ENCODE measurements at places on chromosomes 12 and 14.

- DNase-seq, result peak; percentile 29
Observed at GRCh38 chr12:7017870-7018349, 366 bp downstream of the LPCAT3 start.

DNA sequence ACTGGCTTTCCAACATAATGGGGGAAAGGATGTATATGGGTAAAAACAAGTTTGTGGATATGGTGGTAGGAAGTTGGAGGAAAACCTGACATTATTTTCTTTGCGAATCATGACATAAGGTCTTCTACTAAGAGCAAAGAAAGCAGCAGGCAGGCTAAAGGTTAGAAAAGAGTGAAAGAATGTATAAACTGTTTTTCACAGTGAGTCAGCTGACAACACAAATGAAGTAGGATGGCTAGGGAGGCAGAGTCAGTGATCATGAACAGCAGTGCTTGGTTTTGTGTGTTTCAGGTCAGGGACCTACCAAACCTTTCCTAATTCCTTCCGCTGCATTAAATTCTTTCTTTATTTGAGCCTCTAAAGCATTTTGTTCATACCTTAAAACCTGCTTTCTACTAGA lies 46.3 kb upstream of the CATSPERB start:
- DNase-seq, result no peak

GRCh38 chr14:48690349-48690748 lies 895.8 kb downstream of the RPS29 start:
- no peak for DNase-seq

DNA sequence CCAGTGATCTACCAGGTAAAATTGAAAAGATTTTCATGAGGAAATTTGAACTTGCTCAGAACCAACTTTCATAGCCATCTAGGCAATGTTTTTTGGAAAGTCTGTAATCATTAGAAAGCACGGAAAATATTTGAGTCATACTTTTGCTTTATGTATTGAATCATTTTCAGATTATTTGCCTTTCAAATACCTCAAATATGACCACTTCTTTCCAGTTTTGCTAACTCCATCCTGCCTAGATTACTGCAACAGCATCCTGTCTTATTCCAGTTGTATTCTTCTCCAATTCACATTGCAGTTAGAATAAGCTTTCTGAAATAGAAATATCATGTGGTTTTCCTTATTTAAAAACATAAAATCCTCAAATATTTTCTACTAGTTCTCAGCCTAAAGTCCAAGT lies 239.8 kb upstream of the FAR2 start:
- no peak for DNase-seq

GRCh38 chr12:132287391-132288238 lies 41.8 kb downstream of the GALNT9 start:
- no peak for DNase-seq

DNA sequence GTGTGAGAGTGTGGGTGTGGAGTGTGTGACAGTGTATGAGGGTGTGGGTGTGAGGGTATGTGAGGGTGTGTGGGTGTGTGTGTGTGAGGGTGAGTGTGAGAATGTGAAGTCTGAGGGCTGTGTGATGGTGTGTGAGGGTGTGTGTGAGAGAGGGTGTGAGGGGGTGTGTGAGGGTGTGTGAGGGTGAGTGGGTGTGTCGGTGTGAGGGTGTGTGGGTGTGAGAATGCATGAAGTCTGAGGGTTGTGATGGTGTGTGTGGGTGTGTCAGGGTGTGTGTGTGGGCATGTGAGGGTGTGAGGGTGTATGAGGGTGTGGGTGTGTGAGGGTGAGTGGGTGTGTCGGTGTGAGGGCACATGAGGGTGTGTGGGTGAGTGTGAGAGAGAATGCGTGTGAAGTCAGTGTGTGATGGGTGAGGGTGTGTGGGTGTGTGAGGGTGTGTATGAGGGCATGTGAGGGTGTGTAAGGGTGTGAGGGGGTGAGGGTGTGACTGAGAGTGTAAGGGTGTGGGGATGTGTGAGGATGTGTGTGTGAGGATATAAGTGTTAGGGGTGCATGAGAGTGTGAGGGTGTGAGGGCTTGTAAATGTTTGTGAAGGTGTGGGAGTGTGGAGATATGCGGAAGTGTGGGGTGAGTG lies 36.4 kb downstream of the TMEM121 start:
- no peak for DNase-seq

- DNase-seq, result no peak
Observed at GRCh38 chr14:90184571-90185266, 71.6 kb upstream of the PSMC1 start.

GRCh38 chr14:68266998-68267397 lies 447.4 kb downstream of the RAD51B start:
- no peak for DNase-seq

GRCh38 chr14:22872833-22873520 lies 1.4 kb downstream of the LRP10 start:
- DNase-seq, result no peak

DNA sequence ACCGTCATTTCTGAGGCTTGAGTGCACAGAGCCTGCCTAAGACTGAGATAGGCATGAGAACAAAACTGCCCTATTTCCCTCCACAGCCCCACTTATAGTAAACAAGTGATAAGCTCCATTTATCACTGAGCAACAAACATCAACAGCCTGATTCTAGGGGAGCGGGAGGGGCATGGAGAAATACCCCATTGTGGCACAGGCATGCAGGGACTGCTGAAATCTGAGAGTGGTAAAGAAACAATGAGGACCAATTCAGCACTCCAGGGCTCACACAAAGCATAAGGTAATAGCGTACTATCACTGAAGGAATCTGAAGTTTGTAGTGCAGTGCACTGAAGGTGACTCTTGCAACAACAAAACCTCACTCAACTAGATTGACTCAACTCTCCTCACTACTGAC lies 186.7 kb downstream of the ANO2 start:
- no peak for DNase-seq

- no peak for DNase-seq
Observed at GRCh38 chr12:89278169-89278568, 74.1 kb downstream of the DUSP6 start.

- no peak for DNase-seq
Observed at GRCh38 chr14:59103396-59103795, 85.1 kb upstream of the DAAM1 start.

DNA sequence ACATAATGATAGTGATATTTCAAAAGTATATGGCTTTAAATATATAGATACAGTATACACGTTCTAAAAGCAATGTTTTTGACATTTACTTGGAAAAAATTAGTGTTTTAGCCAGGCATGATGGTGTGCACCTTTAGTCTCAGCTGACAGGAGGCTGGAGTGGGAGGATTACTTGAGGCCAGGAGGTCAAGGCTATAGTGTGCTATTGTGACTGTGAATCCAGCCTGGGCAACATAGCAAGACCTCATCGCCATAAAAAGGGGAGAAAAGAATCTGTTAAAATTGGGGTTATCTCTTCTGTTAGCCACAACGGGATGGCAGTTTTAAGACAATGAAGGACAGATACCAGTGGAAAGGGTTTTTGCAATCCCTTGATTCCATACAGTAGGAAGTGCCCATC lies 95.2 kb downstream of the PLEKHA5 start:
- no peak for DNase-seq

DNA sequence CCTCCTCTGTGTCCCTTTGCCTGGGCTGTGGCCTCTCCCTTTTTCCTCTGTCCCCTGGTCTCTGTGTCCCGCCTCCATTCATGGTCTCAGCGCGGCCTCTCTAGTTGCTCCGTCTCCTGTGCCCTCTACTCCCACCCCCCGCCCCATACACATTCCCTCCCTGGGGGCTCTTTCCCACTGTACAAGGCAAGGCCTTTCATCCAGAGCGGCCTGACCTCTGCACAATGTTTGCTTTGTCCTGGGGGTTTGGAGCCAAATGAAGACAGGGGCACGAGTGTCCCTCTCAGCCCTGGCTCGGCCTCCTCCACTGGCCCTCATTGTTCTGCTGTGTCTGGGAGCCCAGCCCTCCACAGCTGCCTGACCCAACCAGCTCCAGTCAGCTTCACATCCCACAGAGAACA lies 678.6 kb downstream of the BCL11B start:
- no peak for DNase-seq

DNA sequence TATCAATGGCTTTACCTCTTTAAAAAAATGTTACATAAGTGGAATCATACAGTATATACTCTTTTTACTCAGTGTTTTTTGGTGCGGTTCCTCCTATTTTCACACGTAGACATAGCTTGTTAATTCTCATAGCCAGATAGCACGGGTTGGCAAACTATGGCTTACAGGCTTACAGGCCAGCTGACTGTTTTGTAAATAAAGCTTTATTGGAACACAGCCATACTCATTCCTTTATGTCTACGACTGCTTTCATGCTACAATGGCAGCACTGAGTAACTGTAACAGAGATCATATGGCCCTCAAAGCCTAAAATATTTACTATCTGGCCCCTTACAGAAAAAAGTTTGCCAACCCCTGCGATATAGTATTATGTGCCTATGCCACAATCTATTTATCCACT lies 5.8 kb upstream of the DAAM1 start:
- no peak for DNase-seq

DNA sequence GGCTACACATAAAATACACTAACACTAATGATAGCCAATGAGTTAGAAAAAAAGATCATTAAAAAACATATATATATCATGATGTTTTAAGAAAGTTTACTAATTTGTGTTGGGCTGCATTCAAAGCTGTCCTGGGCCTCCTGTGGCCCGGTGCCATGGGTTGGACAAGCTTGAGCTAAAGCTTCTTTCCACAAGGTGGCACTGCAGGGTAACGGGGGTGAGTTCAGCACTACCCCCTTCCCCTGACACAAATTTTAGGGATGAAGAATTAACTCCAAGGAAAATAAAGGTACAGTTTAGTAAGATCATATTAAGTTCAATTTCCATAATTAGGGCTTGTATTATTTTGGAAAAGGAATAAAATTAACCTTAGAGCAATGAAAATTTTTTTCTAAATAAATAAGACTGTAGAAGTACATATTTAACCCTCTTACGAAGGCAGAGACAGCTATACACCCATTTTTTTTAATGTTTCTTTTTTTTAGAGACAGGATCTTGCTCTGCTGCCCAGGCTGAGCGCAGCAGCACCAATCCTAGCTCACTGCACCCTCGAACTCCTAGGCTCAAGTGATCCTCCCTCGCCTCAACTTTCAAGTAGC lies 38.9 kb downstream of the PPP1R13B start:
- peak; percentile 87 for DNase-seq

GRCh38 chr14:75578102-75578785 lies at the start of gene FLVCR2:
FLVCR2 (plus strand) TSS chr14:75578620; CDS start chr14:75578973, 353 bp downstream.
- DNase-seq, result peak; percentile 92

DNA sequence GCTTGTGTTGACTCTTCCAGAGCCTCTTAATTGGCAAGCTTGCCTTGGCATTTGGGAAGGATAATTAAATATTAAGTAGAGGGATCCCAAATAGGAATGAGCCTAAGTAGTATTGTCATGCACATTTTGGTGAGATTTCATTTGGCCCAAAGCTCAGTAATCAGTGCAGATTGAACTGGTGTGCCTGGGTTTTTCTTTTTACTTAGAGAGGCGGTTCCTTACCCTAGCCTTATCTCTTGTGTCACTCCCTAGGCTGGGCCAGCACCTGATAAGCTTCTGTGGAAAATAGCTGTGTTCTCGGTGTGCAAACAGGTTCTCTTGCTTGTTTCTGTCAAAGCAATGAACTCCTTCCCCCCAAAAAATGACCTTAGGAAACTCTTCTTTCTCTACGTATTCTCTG lies 9.3 kb upstream of the B4GALNT3 start:
- DNase-seq, result no peak

GRCh38 chr12:112420740-112421139 lies 2.0 kb downstream of the PTPN11 start:
- no peak for DNase-seq

- DNase-seq, result no peak
Observed at GRCh38 chr12:46965880-46966279, 113.5 kb upstream of the PCED1B start.

DNA sequence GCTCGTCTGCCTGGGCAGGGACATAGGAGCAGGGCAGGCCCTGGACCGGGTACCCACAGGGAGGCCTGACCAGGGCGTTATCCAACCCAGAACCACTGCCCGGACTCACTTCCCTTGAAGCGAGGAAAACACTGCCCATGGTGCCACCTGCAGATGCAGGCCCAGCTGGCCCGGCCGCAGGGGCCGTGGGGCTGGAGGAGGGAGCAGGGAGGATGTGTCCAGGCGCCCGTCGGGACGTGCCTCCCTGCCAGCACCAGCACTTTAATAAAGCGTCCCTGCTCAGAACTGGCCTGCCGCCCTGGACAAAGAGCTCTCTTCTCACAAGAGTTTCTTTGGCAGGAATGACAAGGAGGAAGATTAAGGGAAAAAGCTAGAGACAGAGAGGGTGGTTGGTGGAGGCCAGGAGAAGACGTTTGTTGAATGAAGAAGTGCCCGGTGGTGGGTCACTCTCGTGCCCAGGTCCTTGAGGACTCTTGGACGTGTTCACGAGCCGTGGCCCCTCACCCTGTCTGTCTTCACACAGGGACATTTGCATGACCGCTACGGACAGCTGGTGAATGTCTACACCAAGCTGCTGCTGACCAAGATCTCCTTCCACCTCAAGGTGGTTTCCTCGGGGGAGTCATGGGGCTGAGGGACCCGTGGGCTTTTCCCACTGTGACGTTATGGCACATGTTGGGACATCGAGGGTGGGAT lies 14.2 kb downstream of the HIP1R start:
- DNase-seq, result peak; percentile 12

Data from adrenal gland (tissue), 19 donors.